CD4-positive, alpha-beta T cell treated with Interferon alpha-2 for 1 hour (primary cell): ENCODE measurements at places on chromosomes 3 and 15.

GRCh38 chr15:67917037-67917436 is 77.2 kb upstream of the RNU6-1 start:
- DNase-seq = no peak

- DNase-seq = no peak
Measured at GRCh38 chr3:78690766-78691165, 1077.0 kb downstream of the ROBO1 start.

- DNase-seq = no peak
Measured at GRCh38 chr3:173893835-173894234, 496.3 kb downstream of the NLGN1 start.

DNA sequence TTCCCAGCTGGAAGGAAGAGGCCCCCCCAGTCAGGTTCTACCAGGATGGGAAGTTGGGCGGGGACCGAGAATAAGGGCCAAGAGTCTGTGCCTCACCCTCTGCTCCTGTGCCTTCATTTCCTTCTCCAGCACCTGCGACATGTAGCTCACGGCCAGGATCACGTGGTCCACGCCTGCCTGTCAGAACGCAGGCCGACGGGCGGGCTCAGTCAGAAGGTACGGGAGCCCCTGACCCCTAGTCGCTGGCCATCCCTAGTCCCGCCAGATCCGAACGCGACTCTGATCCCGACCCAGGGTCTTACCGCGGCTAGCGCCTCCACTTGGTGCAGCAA is 489 bp downstream of the GMPPB start:
- DNase-seq = peak; percentile 62

- DNase-seq = no peak
Measured at GRCh38 chr3:161148832-161149475, 43.8 kb upstream of the B3GALNT1 start.

DNA sequence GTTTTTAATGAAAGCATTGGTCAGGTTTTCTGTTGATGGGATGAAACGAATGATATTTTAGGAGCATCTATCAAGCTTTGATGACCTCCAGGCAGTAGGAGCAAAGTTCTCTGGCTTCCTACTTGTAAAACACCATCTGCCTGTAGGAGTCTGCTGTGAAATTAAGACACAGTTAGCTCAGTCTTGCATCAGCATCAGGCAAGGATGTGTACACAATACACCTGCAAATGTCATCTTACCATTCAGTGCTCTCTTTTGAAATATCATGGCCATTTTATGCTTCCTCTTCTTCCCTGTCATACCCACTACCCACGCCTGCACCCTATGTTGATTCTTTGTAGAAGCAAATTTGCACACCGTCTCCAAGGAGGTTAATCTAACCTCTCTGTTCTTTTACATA is 38.2 kb downstream of the B3GALNT1 start:
- no peak for DNase-seq

- DNase-seq = no peak
Measured at GRCh38 chr3:6860954-6861624, at the start of gene GRM7. Gene GRM7, plus strand, starts transcription at chr3:6861115.

DNA sequence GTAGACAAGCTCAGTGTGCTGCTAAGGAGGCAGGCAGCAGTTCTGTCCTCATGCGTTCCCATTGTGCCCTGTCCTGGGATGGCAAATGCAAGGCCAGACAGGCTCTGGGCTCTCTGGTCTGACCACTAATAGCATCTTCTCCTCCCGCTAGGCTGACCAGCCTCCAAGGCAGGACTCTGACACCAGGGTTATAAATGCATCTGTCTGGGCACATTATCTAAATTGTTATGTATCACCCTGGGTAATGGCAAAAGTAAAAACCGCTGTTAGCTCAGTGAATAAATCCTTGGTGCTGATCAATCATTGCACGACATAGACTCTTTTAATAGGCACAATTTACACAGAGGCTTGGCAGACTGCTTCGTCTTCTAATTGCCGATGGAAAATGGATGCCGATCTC is 85.6 kb downstream of the CLSTN2 start:
- no peak for DNase-seq

- peak; percentile 38 for DNase-seq
Measured at GRCh38 chr3:193605876-193606275, 12.9 kb downstream of the OPA1 start.

GRCh38 chr3:187401856-187402255 is 33.7 kb downstream of the RTP4 start:
- no peak for DNase-seq

- no peak for DNase-seq
Measured at GRCh38 chr15:99686290-99686689, 46.9 kb downstream of the LYSMD4 start.

GRCh38 chr3:184778426-184779332 is 33.3 kb upstream of the VPS8 start:
- DNase-seq = no peak

DNA sequence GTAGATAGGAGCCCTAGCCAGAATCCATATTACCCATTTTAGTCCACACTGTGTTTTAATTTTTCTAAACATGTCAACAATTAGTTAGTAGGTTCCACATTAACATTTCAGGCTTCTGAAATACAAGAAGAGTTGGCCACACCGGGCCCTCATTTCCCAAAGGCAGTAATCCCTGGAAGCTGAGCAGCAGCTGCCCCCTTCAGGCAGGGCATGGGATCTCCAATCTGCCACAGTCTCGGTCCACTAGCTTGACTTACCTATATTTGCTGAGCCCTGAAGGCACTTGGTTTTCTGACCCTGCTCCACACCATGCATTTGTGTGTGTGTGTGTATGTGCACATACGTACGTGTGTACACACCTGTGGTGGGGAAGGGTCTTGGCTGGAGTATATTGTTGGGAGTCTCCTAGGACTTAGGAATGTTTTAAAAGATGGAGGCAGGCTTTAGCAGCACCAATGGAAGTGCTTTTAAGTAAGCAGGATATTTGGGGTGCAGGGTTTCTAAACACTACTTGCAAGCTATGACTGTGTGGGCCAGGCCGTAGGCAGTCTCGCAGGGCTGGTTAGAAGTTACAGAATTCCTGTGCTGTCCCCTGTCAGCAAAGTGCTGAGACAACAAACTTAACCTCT is 71.2 kb upstream of the SOX14 start:
- no peak for DNase-seq

DNA sequence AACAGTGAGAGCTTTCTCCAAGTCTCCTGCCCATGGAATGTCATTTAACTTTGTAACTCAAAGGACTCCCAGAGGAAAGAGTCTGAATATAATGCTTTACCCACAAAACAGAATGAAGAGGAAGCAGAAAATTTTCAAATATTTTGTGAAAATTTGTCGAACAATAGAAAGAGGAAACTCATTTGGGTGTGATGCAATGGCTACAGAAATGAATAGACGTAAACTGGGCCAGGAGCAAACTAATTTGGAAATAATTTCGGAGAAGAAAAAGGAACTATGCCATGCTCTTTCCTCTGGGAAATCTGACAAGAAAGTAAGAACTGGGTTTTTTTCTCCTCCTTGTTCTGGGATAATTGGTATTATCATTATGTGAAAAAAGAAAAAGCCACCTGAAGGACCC is 11.2 kb upstream of the SUMF1 start:
- DNase-seq = no peak

DNA sequence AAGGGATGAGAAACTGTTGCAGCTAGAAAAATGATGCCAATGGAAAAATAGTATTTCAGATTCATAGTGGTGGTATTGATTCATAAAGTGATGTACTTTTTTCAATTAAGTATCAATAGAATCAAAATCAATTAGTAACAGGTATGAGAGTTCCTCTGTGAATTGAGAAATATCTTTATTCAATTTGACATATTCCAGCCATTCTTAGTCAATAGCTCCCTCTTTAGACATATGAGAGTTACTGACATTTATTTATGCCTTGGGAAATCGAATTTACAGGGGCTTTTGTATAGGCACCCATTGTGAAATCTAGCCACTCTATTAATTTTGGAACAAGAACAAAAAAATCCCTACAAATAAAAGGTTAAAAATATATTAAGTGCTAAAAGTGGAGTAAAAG is 386.9 kb upstream of the CNTN3 start:
- DNase-seq = no peak

DNA sequence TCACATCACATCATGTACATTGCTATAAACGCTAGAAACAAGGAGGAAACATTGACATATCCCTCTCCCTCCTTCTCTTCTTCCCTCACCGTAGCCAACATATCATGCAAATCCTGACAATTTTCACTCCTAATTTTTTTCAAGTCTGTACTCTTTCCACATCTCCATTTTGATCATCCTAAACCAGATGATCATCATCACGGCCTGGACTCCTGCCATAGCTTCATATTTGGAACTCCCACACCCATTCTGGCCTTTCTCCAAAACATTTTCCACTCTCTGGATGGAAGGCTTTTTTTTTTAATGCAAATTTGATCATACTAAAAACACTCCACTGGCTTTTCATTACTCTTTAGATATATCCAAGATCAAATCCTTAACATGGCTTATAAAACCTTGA is 248.0 kb upstream of the CNTN3 start:
- no peak for DNase-seq

DNA sequence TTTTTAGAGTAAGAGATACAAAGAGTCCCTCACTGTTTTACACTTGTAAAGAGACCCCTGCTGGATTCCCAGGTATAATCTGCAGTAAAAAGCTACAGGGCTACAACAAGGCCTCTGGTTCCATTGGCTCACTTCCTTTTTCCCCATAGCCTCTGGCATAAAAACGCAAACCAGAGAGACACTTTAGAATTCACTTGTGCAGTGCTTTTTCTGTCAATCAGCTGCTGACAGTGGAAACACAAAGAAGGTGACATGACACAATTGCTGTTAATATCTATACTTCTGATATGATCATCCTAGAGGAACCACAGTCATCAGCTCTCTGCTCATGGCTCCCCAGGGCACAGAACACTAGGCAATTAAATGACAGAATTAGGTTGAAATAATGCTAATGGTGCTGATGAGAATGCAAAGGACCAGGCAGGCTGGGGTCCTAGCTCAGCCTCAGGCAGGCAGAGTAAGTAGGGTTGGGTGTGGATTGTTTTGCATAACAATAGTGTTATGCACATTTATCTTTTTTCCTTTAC is 667.9 kb upstream of the CFAP20DC start:
- DNase-seq = no peak

DNA sequence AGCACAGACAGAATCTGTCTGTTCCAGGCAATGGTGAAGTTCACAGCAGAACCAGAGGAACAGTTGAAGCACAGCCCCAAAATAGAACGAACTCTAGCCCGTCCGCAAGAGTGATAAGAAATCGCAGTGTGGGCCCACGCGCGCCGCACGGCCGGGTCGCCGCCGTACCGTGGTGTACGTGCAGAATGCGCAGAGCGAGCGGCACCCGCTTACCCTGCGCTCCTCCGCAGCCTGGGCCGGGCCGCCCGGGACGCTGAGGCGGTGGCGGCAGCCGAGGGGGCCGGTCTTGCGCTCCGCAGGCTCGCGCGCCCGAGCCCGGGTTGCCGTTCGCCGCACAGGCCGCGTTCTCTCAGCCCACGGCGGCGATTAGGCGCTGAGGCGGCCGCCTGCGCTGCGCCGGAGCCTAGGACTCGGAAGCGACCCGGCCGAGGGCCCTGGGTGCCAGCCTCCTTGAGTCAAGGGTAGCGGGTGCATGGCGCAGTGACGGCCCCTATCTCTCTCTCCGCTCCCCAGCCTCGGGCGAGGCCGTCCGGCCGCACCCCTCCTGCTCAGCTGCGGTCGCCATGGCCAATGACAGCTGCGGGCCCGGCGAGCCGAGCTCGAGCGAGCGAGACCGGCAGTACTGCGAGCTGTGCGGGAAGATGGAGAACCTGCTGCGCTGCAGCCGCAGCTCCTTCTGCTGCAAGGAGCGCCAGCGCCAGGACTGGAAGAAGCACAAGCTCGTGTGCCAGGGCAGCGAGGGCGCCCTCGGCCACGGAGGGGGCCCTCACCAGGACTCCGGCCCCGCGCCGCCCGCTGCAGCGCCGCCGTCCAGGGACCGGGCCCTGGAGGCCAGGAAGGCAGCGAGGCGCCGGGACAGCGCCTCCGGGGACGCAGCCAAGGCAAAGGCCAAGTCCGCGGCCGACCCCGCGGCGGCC is 20.5 kb downstream of the WDR73 start:
- peak; percentile 67 for DNase-seq

- no peak for DNase-seq
Measured at GRCh38 chr3:4990069-4990468, 10.8 kb downstream of the BHLHE40 start.

- peak; percentile 50 for DNase-seq
Measured at GRCh38 chr15:89647191-89647851, 7.9 kb downstream of the KIF7 start.

- DNase-seq = peak; percentile 43
Measured at GRCh38 chr15:41940441-41940857, 31.9 kb downstream of the EHD4 start.

DNA sequence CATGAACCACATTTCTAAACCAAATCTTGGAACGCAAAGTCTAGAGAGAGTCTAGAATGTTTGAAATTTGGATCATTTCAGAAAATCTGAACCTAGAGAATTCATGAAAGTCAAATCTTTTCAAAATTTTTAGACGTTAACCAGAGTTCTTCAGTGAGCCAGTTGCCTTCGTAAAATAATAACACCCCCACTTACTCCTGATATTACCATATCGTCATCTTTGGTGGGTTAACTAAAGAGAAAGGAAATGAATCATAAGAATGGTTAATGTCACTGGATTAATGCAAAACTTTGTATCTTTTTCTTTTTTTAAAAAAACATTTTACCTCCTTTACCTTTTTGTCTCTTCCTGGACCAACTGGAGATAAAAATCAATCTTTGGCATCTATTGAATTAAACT is 1.2 kb upstream of the ZBED2 start:
- DNase-seq = no peak

- no peak for DNase-seq
Measured at GRCh38 chr3:160180581-160181216, 44.5 kb upstream of the C3orf80 start.

DNA sequence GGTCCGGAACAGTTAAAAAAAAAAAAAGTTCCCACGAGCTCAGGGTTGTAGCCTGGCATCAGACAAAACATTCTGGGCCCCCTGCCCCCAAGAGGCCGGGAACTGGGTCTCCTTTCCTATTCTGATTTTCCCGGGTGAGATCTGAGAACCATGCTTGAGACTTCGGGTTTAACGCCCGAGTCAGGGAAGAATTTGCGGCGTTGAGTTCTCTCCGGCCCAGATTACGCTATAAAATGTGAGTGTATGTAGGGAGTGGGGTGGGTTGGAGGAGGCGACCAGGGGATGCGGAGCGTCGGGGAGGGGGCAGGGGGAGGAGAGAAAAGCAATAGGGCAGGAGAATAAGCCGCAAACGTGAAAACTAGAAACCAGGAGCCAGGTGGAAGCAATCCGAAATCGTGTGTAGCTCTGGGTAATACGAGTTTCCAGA is 2.7 kb downstream of the ZIC1 start:
- DNase-seq = no peak

GRCh38 chr15:77964193-77964592 is 113.3 kb downstream of the TBC1D2B start:
- DNase-seq = no peak

DNA sequence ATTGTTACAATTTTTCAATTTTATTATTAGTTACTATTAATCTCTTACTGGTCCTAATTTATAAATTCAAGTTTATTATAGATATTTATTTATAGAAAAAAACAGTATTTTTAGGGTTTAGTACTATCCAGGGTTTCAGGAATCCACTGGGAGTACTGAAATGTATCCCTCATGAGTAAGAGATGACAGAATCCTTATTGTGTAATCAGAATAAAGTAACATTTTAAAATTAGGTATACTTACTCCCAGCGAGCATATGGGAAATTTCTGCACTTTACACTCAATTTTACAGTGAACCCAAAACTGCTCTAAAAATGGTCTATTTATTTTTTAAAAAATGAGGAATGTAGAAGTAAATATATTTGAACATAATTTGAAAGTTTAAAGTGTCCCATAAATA is 202.7 kb downstream of the CGGBP1 start:
- no peak for DNase-seq
